Left colon (tissue), 2 donors: ENCODE measurements at places on chromosomes 6 and 20.

- DNase-seq, result no peak
Observed at GRCh38 chr6:136483906-136484305, 66.3 kb downstream of the MAP7 start.

DNA sequence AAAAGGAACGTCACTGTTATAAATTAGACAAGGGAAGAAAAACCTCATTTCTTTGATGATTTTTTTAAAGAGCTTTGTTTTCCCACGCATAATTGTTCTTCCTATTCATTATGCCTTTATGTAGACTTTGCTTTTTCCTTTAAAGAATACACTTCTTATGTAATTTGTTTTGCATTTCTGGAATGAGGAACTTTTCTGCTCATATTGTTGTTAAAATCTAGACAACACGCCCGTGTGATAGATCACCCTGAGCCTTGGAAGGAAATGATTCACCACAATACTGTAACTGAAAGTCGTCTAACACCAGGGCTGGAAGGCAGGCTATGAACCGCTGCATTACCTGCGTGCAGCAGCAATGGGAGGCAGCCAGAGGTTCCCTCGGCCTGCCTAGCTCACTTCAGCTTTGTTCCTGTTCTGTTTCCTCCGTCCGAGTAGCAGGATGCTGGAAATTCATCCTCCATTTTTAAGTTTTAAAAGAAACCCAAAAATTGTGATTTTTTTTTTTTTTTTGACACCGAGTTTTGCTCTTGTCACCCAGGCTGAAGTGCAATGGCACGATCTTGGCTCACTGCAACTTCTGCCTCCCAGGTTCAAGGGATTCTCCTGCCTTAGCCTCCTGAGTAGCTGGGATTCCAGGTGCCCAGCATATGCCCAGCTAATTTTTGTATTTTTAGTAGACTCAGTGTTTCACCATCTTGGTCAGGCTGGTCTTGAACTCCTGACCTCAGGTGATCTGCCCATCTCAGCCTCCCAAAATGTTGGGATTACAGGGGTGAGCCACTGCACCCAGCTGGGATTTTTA is 49.6 kb upstream of the ZNF217 start:
- DNase-seq, result peak; percentile 75

- DNase-seq, result no peak
Observed at GRCh38 chr6:128112494-128112893, 211.6 kb upstream of the THEMIS start.

DNA sequence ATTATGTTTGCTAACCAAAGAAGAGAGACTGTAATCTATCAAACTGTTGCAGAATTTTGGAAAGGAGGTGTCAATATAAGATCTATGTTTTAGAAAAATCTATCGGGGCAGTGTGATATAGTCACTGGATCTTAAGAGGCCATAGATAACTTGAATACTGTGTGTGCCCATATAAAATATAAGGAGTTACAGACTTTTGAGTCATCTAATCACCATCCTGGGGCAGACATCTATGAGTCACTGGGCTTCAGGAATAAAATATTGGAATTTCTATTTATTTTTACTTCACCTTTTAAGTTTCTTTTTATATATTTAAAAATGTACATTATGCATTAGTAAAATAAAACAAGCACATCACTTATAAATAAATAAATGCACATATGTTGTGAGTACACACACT is 509.3 kb upstream of the MAN1A1 start:
- no peak for DNase-seq

DNA sequence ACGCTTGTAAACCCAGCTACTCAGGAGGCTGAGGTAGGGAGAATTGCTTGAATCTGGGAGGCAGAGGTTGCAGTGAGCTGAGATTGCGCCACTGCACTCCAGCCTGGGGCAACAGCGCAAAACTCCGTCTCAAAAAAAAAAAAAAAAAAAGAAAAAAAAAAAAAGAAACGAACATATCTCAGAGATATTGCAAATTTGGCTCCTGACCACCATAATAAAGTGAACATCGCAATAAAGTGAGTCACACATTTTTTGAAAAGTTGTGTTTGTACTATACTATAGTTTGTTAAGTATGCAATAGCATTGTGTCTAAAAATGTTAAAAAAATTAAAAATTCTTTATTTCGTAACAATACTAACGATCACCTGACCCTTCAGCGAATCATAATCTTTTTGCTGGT is 13.3 kb downstream of the RSPH9 start:
- DNase-seq, result no peak
